ENCODE measurements at places on chromosomes 1 and 21.

DNA sequence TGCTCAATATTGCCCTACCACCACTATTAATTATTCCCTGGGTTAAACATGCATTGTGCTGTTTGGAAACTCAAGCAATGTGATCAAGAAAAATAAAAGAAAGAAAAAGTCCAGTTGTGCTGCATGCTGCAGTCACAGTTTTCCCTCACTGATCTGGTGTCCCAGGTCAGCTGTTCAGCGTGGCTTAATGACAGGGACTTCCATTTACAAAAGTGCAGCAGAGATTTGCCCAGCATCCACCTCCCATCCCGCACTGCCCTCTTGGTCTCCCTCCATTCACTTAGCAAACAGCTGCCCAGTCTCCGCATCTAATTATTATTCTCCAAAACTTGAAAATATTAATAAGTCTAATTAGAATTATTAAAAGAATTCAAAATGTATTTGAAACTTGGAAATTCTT lies 2.0 kb upstream of the OR2T4 start:
- no peak for DNase-seq

DNA sequence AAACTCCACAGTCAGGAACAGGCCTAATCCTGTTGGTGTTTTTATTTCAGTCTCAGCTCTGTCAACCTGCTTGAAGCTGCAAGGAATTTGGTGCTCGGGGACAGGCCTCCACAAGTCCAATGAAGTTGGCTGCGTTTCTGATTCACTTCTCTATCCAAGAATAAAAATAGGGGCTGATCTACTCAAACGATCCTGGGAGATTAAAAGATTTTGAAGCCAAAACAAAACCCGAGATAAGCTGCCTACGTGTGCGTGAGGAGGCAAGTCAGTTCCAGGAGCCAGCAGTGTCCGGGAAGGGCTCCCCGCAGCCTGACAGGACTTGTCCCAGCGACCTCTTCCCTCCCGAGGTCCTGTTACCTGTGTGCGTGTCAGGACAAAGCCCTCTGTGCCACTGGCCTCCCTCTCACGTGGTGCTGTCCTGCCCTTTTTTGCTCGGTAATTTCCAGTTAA lies 98.0 kb downstream of the ETS2 start:
- DNase-seq: no peak

DNA sequence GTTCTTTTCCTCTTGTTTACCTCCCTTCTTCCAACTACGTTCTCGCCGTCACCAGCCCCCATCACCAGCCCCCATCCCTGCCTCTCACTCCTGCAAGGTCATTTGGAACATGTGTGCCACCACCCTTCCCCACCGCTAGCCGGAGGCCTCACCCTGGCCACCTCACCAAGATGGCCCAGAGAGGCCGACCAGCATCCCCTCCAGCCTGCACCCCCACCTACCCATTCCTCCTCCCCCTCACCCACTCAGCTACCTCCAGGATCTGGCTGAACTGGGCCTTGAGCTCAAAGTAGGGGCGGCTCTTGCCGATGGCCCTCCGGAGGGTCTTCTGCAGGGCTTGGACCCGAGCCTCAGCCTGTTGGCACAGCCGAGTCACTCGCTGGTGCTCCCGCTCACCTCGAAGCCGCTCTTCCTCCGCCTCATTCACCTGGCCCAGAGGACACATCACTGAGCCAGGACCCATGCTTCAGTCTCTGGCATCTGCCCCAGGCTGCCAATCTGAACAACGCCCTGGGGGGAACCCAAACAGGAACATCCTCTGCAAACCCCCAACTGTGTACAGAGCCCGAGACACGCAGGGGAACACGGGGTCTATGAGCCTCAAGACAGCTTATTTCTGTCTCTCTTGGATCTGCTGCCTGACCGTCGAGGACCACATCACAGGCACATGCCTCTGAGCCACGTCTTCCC lies 12.8 kb downstream of the SH3BP5L start:
- no peak for DNase-seq

GRCh38 chr1:156500543-156500792 lies at the start of gene MEF2D:
MEF2D (minus strand) TSS chr1:156500775; CDS start chr1:156483292, 17,483 bp downstream.
- DNase-seq: no peak

DNA sequence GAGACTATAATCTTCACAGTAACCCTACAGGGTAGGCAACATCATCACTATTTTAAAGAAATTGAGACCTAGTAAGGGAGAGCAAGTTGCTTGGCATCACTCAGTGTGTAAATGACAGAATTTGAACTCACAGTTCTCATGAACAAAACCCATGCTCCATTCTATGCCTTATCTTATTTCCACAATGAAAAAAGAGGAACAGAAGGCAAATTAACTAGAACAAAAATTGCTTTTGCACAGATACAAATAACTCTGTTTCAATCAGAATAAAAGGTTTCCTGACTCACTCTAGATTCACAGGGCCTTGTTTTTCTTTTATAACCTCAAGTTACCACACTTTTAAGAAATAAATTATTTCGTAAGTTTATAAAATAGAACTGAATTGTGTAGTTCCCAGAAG lies 90.1 kb downstream of the UCHL5 start:
- DNase-seq: no peak

DNA sequence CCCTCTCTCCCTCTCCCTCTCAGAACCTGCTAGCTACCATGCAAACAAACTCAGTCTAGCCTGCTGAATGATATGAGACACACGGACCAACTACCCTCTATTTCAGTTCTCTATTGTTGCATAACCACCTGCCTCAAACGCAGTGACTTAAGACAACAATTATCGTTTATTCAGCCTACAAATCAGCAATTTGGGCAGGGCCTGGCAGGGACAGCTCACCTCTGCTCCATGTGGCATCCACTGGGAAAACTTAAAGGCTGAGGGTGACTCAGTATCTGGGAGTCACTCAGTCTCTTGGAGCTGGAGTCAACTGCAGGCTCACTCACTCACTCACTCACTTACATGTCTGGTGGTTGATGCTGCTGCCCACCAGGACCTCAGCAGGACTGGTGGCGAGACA lies 121.3 kb downstream of the SEC16B start:
- DNase-seq: no peak

DNA sequence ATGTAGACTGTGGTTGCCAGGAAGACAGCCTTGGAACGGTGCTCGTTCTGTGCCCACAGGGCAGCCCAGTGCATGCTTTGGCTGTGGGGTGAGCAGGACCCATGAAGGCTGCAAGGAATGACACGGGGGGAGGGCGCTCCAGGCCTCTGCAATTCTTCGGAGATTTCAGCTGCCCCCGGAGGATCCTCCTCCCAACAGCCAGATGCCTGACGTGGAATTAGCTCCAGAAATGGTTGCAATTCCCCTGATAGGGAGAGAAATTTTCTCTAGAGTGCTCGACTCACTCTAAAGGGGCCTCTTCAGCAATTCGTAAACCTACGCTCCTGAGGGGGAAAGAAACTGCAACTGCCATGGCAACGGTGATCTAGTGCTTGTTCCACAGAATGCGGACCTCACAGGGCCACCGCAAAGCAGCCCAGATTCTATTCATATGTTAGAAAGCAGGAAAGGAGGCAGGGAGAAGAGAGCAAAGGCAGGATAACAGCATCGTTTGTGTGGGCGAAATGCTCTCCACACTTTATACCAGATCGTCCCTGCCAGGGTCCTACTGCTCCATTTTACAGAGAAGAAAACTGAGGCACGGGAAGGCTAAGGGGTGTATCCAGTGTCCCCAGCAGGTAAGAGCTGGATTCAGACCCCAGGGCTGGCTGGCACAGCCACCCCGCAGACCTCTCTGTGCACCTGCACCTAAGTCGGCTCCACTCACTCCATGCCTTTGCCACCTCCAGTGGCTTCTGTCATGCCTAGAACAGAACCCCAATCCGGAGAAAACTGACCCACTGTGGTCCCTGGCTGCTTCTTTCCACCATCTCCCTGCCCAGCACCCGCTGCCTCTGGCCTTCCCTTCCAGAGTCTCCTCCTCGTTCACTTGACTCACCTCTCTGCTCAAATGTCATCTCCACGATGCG lies 11.9 kb upstream of the PDE9A start:
- no peak for DNase-seq

DNA sequence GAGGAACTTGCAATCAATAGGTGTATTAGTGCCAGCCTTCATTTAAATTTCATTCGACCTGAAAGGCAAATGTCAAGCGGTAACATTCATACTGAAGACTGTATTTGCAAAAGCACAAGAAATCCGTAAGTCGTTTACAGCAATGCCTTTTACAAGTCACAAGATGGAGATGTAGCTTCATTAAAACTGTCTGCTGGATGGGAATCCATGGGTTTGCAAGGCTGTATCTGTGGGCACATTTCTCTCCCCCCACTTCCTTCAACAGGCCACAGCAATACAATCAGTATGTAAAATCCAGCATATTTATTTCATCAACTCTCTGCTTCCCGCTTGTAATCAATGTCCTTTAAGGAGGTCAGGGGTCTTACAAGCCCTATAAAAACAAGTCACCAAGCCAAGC lies 147.1 kb downstream of the SLC45A1 start:
- DNase-seq: no peak

DNA sequence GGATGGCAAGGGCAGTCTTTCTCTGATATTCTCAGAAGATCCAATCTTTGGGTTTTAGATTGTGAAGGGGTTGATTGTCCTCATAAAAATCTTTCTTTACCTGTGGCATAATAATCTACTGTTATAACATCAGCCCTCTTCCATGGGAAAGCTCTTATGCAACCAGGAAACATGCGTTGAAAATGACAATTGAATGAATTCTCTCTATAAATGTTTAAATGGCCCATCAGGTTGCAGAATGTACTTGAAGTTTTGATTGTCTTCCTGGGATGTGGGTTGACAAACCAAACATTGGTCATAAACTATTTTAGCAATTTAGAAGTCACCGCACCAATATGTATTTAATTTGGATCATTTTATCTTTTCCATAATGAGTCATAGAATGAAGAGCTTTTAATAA lies 31.7 kb upstream of the ITLN1 start:
- no peak for DNase-seq

DNA sequence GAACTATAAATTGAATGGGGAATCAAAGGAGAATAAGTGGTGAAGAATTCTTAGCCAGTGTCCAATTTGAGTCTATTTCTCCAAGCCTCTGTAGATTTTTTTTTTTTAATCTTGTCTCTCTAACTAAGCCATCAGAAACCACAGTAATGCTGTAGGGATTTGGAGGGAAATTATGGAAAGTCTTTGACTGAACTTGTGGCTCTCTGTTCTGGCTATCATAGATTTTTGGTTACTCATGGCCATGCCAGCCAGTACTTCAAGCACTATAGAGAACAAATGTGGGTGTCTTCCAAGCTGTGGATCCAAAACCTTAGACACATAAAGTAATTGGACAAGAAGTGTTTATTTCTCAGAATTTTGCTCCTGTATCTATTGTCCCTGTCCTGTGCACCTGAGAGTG lies 147.9 kb downstream of the LRRC40 start:
- no peak for DNase-seq

DNA sequence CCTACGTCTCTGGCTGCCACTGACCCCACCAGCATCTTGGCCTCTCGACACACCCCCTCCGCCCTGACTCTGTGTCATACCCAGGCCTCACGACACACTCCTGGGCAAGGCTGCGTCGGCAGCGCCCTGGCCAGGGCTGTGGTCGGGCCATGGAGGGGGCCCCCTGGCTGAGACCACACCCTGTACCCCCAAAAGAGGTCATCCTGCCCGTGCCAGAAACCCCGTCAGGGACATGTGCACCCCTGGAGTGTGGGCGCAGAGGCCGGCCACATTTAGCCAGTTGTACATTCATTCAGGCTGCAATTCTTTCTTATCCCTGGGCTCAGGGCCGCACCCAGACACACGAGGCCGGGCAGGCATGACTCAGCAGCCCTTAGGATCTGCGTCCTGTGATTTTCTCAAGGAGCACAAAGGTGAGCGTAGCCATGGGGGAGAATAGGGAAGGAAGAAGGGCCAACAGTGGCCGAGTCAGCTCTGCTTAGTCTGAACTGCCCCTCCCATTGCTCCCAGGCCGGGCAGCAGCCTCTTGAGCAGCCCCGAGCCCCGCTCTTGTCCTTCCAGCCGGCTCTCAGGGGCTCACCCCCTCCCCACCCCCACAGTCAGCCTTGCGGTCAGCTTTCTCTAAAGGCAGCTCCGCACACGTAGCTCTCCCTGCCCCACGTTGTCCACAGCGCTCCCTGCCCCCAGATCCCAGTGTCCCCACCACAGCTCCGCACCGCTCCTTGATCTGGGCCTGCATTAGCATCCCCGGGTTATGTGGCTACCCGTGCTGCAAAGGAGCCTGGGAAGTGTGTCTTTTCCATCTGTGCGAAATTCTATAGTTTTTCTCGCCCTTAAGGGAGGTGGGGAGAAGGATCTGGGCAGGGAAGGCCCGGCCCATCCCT lies 7.9 kb downstream of the CSTB start:
- no peak for DNase-seq

GRCh38 chr21:45303091-45303615 lies 15.5 kb upstream of the POFUT2 start:
- no peak for DNase-seq

DNA sequence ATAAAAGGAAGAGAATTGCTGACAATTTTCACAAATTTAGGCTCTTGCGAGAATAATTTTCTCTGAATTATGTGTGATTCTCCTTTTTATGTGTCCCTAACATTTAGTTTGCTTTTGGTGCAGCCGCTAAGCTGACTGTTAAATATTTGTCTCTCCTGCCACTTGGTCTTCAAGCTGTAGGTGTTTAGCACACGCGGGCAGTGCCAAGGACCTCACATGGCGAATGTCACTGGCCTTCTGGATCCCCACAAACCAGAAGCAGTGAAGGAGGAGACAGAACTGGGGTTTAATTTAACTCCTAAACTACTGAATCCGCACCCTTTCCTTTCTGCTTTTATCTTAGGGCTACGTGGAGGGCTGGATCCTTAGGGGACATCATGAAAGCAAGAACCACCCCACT lies 120.0 kb downstream of the KAZN start:
- DNase-seq: no peak

GRCh38 chr1:53719469-53719868 lies 19.5 kb downstream of the GLIS1 start:
- no peak for DNase-seq

DNA sequence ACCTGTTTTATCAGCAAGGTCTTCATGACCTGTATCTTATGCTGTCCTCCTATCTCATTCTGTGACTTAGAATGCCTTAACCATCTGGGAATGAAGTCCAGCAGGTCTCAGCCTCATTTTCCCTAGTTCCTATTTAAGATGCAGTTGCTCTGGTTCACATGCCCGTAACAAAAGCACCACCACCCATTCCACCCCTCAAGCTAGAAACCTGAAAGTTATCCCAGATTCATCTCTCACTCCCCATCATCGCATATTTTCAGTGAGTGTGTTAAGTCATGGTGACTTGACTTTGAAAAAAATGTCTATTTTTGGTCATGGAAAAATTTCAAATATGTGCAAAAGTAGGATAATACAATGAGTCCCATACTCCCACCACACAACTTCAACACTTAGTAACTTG lies 11.7 kb downstream of the HMGN2 start:
- DNase-seq: no peak

DNA sequence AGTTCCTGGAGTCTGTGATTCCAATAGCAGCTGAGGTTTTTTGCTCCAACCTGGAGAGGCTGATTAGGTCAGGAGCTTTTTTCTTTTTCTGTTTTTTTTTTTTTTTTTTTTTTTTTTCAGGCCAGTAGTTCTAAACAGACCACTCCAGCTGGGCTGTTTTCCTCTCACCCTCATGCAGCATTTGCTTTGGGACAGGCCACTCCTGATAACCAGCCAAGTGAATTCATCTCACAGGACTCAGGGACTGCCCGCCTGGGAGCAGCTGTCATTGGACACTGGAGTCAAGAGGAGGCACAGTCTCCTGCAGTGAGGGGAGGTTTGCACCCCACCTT lies 22.9 kb downstream of the PLXNA2 start:
- no peak for DNase-seq

All from fibroblast of skin of left quadriceps (primary cell).